Muscle of back (tissue), 13 donors: ENCODE measurements at places on chromosomes 16 and 17.

DNA sequence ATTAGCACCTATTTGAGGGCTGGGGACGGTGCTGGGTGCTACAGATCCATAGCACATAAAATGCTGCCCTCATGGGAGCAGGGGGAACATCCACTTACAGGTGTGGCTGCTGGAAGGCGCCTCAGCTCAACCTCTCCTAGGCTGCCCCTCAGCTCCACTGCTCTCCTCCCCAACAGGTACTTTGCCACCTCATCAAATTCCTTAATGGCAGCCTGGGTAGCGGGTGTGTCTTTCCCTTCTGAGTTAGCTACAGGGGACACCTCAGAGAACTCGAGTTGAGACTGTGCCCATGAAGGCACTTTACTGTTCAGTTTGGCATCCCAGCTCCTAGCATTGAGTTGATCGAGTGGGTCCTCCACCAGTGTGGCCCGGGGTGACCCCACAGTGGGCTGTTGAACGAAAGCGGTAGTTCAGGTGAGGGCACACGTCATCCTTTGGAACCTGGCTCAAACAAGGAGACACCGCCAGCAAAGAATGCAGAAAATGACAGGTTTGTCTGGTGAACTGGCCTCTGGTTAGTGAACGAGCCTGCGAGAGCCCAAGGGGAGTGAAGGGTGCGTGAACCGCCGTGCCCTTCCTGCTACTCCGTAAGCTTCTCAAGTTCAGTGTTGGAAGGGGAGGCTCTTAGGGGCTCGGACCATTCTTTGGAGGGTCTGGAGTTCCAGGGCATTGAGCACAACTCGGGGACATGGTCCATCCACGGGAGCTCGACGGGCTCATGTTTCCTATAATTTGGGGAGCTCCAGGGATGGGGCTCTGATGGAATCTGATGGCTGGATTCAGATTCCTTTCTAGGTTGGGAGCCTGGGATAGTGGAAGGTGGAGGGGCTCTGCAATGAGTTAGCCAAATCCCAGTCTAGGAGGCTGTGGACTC, 3.5 kb upstream of the CMIP start:
- no peak for DNase-seq

- DNase-seq: no peak
Observed at GRCh38 chr17:32192379-32192778, 50.1 kb downstream of the RHOT1 start.

- peak; percentile 37 for DNase-seq
Observed at GRCh38 chr17:69854225-69854780, 220.7 kb upstream of the KCNJ16 start.

DNA sequence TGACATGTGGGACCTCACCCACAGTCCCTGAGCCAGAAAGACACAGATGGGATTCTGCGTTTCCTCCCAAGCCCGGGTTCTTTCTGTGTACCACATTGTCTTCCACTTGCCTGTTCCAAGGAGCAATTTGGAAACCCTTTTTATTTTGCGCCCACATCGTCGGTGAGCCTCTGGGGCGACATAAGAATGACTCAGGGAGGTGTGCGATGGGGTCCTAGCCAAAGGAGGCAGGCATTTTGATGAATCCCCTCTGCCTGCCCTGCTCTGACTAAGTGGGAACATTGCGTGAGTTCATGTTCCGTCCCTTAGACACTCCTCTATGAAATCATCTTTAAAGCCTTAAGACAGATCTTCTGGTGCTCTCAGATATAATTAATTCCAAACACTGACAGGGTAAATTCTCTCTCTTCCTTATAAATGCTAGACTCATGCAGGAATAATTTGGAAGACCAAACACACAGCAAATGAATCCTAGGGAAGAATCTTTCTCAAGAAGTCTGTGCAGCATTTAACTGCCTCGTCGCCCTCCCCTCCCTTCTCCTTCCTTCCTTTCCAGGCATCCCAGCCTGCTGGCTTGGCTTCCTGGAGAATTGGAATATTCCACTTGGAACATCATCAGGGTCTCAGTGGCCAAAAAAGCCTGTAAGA, 52.7 kb upstream of the FOXF1 start:
- DNase-seq: peak; percentile 84
